ENCODE measurements at places on chromosomes 6 and 20.

DNA sequence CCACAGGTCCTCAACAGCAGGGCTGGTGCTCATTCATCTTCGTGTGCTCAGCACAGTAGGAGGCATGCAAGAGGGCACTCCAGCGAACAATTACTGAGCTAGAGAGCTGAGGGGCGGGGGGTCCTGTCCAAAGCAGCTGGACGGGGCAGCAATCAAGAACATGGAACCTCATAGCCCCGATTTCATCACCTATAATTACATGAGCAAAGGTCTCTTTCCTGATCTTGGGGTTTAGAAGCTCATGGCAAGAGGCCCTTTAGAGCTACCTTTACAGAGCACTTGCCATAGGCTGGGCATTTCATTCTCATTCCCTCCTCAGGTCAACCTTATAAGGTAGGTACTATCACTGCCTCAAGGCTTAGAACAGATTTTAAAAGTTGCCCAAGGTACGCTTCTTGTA is 10.4 kb downstream of the MOCS1 start:
- no peak for DNase-seq

DNA sequence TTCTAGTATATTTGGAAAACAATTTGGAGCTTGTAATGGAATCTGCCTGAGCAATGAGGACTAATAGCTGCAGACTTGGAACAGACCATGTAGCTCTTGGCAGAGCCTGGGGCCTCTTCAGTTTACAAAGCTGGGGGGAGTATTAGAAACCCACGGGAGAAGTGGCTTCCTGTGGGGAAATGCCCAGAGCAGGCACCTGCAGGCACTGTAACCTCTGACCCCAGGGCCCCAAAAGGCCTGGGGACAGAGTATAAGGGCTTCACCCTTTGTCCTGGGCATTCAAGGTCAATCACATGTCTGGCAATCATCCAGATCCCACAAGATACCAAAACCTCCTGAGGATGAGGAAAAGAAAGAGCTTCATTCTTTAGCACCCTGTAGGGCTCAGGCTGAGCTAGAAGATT is 19.4 kb downstream of the PKIG start:
- no peak for DNase-seq

GRCh38 chr6:168037242-168037641 is 39.8 kb downstream of the KIF25 start:
- DNase-seq, result no peak

DNA sequence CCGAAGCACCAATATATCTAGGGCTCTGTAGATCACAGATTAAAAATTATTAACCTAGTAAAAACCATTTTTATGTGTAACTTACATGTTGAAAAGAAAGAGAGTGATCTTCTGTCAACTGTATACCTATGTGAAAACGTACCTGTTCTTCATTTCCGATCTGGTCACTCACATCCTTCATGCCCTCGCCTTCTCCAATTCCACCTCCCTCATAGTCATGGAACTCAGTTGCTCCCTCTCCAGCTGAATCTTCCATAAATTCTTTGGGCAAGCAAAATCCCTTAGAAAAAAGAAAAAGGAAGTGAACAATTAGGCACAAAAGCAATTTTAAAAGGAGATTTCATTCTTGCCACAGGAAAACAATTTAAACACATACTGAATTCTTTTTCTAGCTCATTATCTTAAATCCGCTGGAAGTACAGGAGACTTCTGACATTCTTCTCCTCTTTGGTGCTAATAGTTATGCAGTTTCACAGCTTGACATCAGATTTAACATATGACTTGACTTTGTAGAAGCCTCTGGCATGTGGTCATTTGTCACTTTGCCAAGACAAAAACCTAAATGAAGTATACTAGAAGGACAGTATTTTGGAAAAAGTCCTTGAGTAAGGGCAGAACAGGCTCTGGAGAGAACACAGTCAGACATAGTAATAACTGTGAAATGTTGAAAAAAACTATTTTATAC is 29.5 kb upstream of the LYRM2 start:
- DNase-seq, result no peak

- no peak for DNase-seq
These were observed 412.8 kb downstream of the CDC5L start for GRCh38 chr6:44800171-44800783.

DNA sequence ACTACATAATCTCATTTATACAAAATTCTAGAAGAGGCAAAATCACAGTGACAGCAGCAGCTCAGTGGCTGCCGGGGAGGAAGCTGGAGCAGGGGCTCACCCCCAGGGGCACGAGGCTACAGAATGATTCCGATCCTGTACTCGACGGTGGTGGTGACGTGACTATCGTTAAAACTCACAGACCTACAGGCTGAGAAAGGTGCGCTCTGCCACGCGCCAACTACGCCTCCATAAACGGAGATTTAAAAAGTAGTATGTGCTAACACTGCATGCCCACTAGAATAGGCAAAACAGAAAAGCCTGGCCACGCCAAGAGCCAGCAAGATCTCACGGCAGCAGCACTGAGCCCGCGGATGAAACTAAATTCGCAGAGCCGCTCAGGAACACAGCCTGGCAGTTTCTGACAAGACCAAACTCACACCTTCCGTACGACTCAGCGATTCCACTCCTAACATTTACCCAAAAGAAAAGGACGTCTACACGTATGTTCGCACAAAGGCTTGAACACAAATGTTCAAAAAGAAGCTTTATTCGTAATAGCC is 25.2 kb downstream of the TAF4 start:
- DNase-seq, result no peak

- peak; percentile 68 for DNase-seq
These were observed 598 bp downstream of the OGFR start for GRCh38 chr20:62805155-62805710.

DNA sequence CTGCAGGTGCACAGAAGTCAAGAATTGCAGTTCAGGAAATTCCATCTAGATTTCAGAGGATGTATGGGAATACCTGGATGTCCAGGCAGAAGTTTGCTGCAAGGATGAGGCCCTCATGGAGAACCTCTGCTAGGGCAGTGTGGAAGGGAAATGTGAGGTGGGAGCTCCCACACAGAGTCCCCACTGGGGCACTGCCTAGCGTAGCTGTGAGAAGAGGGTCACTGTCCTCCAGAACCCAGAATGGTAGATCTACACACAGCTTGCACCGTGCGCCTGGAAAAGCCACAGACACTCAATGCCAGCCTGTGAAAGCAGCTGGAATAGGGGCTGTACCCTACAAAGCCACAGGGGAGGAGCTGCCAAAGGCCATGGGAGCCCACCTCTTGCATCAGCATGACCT is 681.4 kb downstream of the EPHA7 start:
- DNase-seq, result no peak

DNA sequence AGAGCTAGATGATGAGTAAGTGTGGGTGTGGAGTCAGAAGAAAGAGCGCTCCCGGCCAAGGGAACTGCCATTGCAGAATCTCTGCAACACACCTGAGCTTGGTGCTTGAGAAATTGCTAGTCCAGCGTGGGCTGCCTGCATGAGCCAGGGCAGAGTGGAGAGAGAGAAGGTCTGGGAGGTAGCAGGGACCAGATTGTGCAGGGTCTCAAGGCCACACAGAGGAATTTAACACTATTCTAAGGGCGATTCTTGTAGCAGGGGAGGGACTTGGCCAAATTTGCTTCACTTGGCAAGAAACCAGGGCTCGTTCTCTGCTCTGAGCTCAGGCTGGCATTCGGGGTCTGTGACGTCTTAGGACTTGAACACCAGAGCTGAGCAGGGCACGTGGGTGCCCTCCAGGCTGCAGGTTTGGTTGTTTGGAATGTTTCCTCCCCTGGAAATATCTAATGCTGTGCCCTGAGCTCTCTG is 53.5 kb downstream of the BCAS4 start:
- no peak for DNase-seq

GRCh38 chr6:29564875-29565274 is 5.3 kb upstream of the UBD start:
- DNase-seq, result no peak

- no peak for DNase-seq
These were observed 375.4 kb upstream of the RSPO3 start for GRCh38 chr6:126743076-126743475.

GRCh38 chr6:2765896-2766766 is 938 bp downstream of the WRNIP1 start:
- no peak for DNase-seq

- DNase-seq, result no peak
These were observed 17.4 kb upstream of the HM13 start for GRCh38 chr20:31496761-31497295.

- peak; percentile 9 for DNase-seq
These were observed at the start of gene RSPO4 for GRCh38 chr20:1001911-1002681. Gene RSPO4, minus strand, starts transcription at chr20:1002311. Its CDS starts 147 bp downstream, at chr20:1002164.

DNA sequence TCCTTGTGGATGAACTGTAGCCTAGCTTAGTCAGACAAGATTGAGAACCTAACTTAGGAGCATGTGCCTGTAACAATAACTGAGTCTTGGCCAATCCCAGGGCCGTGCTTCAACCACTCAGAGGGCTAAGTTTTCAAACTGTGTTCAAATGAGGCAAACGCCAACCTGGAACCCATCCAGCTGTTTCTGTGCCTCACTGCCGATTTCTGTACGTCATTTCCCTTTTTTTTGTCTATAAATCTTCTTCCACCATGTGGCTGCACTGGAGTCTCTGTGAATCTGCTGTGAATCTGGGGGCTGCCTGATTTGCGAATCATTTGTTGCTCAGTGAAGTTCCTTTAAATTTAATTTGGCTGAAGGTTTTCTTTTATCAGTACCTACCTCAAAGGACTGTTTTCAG is 115.0 kb upstream of the CHD6 start:
- DNase-seq, result no peak

- peak; percentile 57 for DNase-seq
These were observed 651 bp upstream of the TAPBP start for GRCh38 chr6:33314515-33314942.

DNA sequence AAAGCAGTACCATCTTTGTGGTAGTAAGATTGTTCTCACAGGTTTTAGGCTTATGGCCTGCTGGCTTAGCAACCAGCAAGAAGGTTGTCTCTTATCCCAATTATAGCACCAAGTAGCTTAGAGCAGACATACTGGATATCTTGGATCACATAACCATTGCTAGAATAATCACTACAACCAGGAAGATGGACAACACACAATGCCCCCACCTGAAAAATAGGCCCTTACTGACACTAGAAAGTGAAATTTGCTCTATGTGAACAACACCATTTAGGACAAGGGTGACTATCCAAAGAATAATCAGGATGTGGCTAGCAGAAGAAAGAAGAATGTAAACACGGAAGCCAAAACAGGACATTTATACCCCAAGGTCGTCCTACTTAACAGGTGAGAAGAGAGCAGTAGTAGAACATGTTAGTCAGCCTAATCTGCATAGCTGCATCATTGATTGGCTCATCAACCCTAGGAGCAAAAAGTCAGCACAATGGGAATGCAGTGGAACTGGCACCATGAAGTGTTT is 172.7 kb upstream of the MARCKS start:
- DNase-seq, result no peak

DNA sequence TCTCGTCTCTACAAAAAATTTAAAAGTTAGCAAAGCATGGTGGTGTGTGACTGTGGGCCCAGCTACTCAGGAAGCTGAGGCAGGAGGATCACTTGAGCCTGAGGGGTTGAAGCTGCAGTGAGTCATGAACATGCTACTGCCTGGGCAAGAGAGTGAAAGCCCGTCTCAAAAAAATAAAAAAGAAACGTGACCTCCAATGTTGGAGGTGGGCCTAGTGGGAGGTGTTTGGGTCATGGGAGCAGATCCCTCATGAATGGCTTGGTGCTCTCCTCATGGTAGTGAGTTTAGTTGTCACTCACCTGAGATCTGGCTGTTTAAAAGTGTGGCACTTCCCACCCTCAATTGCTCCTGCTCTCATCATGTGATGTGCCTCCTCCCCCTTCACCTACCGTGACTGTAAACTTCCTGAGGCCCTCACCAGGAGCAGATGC is 24.3 kb downstream of the RBL1 start:
- peak; percentile 30 for DNase-seq

DNA sequence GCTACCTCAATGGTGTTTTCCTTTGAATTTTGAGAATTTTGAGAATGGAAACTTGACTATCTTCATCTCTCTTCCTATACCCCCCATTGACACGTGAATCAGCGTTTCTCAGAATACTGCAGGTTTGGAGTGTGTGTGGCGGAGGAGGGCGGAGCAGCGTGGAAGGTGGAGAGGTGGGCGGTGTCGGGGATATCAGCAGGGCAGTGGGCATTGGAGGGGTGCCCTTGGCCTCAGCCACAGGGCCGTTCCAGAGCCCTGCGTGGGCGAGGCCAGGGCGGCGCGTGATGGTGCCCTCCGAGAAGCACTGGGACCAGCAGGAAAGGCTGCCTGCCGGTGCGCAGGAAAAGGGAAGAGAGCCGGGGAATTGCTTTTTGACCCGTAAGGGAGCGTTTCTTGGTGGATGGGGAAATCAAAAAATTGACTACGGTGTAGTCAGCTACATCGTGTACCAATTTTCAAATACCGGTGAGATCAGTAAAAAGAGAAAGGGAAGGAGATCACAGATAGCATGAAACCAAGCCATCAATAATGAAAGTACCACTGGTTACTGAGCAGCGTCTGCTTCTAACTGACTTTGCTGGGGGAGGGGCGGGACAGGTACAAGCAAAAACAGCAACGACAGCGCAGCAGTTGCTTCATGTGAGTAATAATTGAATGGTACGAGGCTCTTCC is 82.7 kb upstream of the DUSP22 start:
- DNase-seq, result peak; percentile 43

DNA sequence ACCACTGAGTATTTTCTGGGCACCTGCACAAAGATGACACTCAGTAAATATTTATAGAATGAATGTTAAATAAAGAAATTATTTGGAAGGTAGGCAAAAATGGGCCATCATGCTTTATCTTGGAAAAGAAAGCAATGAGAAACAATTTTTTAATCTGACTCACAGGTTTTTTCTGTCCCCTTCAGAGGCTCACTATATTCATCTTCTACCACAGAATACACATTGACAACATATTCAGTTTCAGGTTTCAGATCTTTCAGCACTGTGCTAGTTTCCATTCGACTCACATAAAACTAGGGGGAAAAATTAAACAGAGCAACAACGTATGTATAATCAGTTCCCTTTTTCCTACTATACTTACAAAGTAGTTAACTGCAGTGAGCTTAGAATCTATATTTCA is 58.3 kb downstream of the COL12A1 start:
- no peak for DNase-seq

All from activated CD8-positive, alpha-beta memory T cell treated with anti-CD3 and anti-CD28 coated beads, Interleukin-2, amount 50 U/mL, for 4 hours (primary cell).